ENCODE measurements at places on chromosomes 1 and 21.

- peak; percentile 6 for DNase-seq
Observed at GRCh38 chr21:36504067-36505058, 24.4 kb upstream of the CLDN14 start.

DNA sequence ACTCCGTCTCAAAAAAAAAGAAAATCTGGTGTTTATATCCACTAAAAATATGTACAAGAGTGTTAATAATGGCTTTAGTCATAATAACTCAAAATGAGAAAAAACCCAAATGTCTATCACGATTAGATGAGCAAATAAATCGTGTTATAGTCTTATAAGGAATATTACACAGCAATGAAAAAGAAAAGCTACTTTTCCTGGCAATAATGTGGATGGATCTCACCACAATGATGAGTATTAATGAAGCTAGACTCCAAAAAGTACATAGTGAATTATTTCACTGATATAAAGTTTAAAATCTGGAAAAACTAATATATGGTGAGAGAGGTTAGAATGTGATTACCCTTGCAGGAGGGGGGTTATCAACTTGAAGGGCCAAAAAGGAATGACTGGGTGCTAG is 9.7 kb downstream of the CD244 start:
- DNase-seq = no peak

GRCh38 chr1:45792744-45793143 is 10.7 kb upstream of the MAST2 start:
- no peak for DNase-seq

GRCh38 chr1:154502744-154503115 is 518 bp upstream of the SHE start:
- no peak for DNase-seq

DNA sequence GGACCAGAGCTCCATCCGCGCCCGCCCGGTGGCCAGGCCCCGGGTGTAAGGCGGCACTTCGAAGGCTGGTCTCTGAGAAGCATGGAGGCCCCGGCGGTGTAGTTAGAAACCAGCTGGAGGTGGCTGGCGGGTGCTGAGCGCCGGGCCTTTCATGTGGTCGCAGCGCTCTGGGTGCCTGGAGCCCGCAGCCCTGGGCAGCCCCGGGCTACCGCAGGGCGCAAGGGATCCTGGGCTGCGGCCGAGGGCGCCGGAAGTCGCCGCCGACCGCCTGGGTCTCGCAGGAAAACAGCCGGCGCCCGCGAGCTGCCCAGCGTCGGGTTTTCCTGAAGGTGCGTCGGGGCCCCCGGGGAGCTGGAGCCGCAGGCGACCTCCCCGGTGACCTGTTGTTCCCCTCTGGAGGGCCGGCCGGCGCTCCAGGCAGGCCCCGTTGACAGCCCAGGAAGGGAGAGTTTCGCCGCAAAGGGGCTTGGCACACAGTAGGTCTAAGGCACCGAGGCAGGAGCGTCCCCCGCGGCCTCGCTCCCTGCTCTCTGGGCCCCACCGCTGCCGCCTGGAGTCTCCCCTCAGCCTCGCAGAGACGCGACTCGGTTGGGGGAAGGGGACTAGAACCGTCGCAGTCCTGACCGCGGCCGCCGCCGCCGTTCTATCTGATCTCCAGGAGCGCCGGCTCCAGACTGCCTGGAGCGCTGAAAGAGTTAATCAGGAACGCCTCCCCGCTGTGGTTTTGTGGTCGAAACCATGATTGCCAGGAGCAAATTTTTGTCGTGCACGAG is 2.7 kb downstream of the GRHL3 start:
- peak; percentile 71 for DNase-seq

DNA sequence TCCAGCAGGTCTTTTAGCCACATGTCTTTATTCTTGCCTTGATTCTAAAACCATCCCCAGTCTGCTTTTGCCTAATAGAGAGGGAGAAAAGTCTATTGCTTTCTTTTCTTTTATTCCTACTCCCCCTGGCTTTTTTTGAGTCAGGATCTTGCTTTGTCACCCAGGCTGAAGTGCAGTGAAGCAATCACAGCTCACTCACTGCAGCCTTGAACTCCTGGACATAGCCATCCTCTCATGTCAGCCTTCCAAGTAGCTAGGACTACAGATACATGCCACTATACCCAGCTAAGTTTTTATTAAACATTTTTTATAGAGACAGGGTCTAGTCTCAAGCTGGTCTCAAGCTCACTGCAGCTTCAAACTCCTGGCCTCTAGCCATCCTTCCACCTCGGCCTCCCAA is 72.5 kb upstream of the PAXBP1 start:
- DNase-seq = no peak

- DNase-seq = no peak
Observed at GRCh38 chr1:152442301-152442700, 28.2 kb upstream of the CRNN start.

GRCh38 chr1:11514366-11514765 is 35.4 kb downstream of the DISP3 start:
- no peak for DNase-seq

DNA sequence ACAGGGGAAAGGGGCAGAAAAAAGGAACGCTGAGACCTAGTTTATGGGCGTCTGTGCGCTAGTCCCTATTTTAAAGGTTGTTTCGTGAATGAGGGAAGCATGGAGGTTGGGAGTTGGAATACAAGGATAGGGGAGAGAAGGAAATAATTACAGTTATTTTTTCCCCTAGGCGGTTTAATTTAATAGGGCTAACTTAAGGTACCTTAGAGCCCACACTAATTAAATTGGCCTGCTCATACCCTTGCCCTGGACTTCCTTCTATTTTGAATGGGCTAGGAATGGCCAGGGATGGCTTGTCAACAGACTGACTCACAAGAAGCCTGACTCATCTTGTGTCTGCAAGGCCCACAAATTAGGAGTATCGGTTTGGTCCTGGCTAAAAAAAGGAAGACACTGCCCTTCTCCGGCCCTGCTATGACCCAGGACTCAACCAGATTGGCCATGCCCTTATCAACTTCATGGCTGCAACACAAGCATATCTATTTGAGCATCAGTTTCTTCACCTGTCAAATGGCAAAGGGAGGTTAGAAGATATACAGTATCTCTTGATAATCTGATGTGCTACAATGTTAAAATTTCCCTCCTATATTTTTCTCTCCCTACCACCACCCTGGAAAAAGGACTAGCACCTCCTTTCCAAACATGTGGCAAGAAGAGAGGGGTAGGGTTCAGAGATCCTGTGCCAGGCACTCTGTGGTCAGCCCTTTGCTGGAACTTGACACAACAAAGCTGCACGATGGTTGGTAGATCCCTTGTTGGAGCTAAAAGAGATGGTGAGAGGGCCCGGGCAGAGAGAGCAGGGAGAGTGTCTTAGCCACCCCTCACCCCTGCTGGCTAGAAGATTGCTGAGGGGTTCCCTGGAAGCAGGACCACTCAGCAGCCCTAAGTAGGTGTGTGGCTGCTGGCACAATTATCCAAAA is 2.2 kb upstream of the SSBP3 start:
- DNase-seq = no peak

- no peak for DNase-seq
Observed at GRCh38 chr21:27314131-27314530, 347.2 kb upstream of the ADAMTS5 start.

- no peak for DNase-seq
Observed at GRCh38 chr1:199976496-199977144, 50.9 kb upstream of the NR5A2 start.

GRCh38 chr1:116971258-116971860 is 30.2 kb upstream of the CD101 start:
- no peak for DNase-seq

DNA sequence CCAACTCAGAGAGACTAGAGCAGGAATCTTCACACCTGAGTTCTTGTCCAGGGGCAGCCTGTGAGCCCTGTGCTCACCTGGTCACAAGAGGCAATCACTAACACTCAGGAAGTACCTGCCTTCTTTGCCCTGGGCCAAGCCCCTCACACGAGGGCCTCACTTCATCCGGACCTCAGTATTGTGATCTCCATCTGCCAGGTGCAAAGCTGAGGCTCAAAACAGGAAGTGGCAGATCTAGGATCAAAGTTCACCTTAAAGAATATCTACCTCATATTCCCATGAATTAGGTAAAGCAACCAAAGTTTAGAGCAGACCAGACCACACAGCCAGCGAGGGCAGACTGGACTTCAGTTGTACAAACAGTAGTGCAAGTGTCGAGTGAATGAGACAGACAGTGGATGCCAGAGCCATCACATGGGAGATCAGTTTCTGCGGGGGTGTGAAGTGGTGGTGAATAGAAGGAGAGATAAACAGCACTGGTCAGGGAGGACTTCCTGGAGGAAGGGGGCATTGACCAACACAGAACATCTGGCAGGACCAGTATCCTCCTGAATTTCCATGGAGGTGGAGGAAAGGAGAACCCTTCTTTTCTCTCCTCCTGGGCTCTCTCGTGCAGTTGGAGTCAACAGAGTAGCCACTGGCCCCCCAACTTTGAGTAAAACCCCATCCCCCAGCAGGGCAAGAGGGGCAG is 116.6 kb upstream of the ZBTB40 start:
- DNase-seq = no peak

DNA sequence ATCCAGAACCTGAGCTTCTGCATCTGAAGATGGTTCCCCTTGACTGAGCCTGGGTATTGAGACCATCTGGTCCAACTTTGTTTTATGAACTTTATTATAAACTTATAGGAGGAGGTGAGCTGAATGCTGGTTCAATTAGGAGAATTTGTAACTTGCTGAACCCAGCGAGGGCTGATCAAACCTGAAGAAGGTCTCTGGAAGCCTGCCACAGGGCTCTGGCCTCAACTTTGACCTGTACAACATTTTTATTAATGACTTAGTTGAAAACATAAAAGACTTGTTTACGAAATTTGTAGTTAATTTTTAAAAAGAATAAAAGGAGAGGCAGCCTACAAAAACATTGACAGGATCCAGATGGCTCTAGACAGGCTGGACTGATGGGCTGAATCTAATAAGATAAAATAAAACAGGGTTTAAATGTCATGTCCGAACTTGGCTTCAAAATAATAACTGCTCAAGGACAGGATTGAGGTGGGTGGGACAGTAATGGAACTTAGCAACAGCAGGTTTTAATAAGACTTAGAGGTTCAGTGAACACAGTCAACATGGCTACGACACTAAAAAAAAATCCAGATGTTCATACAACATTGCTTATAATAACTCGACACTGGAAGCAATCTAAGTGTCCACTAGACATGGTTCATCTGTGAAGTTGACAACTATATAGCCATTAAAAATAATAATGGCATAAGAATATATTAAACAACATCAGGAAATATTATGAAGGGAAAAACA is 53.4 kb upstream of the GJB5 start:
- no peak for DNase-seq

DNA sequence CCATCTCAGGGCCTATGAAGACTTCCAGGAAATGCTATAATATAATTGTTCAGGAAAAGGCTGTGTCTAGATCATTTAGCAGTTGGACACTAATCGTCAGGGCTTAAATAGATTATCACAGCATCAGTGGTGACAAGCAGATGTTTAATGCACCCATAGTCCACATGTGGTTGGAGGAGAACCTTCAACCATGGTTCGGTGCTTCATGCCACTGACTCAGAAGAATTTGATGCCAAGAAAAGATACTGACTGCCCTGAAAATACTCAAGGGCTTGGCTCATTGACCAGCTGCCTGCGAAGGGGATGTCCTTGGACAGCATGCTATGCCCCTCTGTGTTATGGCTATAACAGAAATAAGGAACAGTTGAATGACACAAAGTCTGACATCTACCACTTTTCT is 175.7 kb downstream of the HHIPL2 start:
- no peak for DNase-seq

DNA sequence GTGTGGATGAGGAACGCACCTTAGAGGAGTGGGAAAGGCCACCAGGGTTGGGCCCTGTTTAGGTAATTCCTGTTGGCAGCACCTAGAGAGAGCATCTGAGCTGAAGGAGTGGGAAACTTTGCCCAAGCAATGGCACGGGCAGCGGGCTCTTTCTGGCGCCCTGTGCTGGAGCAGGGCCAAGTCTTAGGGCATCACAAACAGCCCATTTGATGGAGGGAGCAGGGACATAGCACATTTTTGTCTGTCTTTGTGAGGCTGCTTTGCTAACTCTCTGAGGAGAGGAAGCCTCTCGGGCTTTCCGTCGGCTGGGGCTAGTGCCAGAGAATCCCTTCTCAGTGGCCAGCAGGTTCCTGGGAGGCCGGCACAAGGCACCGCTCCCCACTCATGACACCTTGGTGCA is 22.5 kb upstream of the CNTN2 start:
- no peak for DNase-seq

DNA sequence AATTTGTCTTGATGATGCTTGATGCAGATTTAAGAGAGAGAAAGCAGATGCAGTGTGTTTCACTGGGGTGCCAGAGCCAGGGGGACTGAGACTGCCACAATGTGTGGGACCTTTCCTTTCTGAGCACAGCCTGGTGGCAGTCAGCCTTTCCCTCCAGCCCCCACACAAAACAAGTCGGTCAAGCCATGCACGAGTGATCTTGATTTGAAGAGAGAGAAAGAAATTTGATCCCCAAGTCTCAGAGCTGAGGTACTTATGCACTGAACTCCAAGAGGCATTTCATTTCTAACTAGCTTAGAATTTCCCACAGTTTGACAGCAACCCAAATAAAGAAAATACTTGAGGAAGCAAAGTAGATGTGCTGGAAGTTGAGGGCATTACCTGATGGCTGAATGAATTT is 193.8 kb downstream of the ST6GALNAC3 start:
- no peak for DNase-seq

DNA sequence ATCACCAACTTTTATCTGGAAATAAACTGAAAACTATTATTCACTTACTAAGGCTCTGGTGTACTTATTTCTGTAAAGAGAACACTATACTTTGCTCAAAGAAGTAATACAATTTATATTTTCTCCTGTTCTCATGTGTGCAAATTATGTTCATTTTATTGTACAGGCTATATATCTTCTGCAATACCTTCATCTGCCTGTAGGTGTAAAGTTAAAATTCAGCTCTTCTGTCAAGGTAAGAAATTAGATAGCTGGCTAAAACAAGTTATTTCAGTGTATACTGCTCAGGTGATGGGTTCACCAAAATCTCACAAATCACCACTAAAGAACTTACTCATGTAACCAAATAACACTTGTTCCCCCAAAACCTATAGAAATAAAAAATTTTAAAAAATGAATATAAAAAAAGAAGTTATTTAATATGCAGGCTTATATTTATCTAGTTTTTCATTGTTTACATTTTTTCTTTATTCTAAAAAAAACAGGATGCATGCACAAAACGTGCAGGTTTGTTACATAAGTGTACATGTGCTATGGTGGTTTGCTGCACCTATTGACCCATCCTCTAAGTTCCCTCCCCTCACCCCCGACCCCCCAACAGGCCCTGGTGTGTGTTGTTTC is 81.5 kb downstream of the PTGER3 start:
- no peak for DNase-seq

- DNase-seq = no peak
Observed at GRCh38 chr1:103326595-103326994, 198.9 kb upstream of the RNPC3 start.

DNA sequence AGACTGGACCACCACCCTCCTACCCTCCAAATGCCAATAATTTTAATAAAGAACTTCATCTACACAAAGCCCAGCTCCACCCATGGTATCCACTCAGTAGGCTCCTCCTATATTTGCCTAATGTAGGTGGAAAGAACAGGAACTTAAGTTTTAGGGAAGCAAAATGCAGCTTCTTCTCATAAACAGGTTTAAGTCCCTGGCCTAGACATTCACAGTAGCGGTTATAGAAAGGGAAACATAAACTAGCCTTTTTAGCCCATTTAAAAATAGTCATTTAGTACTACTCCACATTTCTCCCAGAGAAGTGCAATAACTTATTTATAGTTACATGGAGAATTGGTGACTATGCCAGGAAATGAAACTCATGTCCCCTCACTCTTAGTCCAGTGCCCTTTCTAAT is 56.6 kb upstream of the CPLANE2 start:
- DNase-seq = no peak

- no peak for DNase-seq
Observed at GRCh38 chr1:22311461-22311860, 140.2 kb upstream of the ZBTB40 start.

- DNase-seq = no peak
Observed at GRCh38 chr1:11882814-11883538, 24.2 kb upstream of the NPPB start.
